ENCODE measurements at places on chromosomes 7 and 10.

DNA sequence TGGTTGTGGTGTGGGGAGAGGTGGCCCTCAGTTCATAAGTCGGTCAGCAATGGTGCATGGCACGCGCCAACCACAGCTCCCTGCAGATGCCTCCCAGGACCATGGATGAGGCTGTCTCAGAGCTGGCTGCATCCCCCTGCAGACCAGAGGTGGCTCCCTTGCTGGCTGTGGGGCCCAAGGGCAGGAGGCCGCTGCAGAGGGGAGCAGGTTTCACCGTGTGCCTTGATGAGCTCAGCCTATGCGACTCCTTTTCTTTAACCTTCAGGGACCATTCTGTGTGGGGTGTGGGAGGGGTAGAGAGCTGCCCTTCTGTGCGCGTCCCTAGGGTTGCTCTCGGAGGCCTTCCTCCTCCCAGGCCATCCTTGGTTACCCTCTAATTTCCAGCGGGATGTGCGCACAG lies 152.4 kb downstream of the ACTR3B start:
- no peak for DNase-seq

DNA sequence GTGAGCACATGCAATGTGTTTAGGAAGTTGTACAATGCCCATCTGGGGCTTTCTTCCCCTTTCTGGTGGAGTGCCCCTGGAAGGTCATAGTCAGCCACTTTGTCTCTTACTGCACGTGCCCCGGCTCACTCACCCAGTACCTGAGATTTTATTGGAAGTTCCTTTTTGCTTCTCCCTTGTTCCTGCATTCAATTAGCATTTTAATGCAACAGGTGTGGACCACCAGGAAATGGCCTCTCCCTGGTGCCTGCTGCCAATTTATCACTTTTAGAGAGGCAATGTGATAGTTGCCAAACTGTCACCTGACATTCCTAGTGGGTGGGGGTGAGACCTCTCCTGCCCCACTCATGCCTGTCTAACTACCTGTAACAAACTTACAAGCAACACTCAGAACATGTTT lies 293.4 kb upstream of the DKK1 start:
- DNase-seq: no peak

DNA sequence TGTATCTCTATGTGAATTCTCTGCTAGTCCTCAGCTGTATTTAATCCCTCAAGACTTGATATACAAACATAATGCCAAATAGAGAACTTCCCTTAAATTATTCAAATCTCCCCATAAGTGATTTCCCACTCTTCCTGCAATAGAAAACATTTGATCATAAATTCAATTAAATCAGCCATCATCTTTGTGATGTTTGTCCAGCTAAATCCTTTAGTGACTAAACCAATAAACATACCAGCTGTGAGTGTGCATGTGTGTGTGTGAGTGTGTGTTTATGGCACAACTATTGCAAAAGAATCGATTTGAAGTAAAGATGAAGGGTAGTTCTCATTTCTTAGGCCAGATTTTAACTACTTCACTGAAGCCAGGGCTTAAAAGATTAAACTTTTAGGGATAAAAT lies 175.5 kb upstream of the FZD1 start:
- no peak for DNase-seq

- no peak for DNase-seq
Measured at GRCh38 chr7:10210000-10210399, 763.7 kb upstream of the PHF14 start.

DNA sequence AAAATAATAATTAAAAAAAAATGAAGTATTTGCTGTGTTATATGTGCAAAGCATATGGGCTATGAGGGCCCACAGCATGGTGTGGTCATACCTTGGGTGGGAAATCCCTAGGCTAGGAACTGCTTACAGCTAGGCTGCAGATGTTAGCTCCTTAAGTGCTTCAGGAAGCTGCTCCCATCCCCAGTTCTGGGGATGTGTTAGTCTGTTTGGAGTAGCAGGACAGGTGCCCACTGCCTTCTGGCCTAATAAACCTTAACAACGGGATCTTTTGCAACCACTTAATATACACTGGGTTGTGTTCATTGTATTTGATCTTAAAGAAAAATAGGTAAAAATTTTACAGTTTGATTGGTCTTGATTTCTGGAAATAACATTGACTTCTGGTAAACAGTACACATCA lies 46.3 kb downstream of the HK1 start:
- no peak for DNase-seq

- DNase-seq: no peak
Measured at GRCh38 chr7:138097064-138097741, 20.9 kb downstream of the AKR1D1 start.

DNA sequence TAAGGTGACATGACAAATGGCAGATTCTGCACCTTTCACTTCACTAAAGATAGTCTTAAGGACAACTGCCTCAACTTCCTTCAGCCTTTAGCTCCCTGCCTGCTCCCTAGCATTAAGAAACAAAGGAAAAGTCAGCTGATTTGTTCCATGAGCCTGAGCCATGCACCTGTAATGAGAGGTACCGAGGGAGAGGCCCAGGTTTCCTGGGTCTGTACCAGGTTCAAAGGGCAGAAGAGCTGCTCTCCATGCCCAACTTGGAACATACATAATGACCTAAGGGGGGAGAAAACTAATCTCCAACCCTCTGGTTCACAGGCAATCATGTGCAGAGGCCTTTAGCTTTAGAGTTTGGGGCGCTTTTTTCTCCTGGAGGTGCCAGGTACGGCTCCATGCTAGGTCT lies 111.2 kb downstream of the JAZF1 start:
- no peak for DNase-seq

- no peak for DNase-seq
Measured at GRCh38 chr10:44335330-44336021, 49.4 kb downstream of the CXCL12 start.

- no peak for DNase-seq
Measured at GRCh38 chr10:47347303-47347675, 874 bp upstream of the RBP3 start.

DNA sequence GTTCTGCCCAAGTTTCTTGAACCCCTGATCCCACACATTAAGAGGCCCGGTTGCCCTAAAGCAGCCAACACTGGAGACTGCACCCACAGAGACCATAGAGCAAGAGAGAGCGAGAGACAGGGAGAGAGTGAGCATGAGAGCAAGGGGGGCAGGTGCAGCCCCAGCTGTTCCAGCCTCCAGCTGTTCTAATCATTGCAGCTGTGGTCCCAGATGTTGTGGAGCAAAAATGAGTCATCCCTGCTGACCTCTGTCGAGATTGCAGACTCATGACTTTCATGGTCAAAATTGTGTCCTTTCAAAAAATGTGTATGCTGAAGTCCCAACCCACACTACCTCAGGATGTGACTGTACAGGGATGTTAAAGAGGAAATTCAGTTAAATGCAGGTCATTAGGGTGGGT lies 143.9 kb upstream of the FRMD4A start:
- DNase-seq: no peak

GRCh38 chr7:132933072-132933458 lies 148.8 kb downstream of the CHCHD3 start:
- no peak for DNase-seq

GRCh38 chr7:136509466-136509865 lies 359.0 kb upstream of the CHRM2 start:
- no peak for DNase-seq

GRCh38 chr7:6479067-6479466 lies 31.3 kb upstream of the DAGLB start:
- no peak for DNase-seq

- DNase-seq: no peak
Measured at GRCh38 chr7:1970895-1971294, 261.9 kb downstream of the MAD1L1 start.

DNA sequence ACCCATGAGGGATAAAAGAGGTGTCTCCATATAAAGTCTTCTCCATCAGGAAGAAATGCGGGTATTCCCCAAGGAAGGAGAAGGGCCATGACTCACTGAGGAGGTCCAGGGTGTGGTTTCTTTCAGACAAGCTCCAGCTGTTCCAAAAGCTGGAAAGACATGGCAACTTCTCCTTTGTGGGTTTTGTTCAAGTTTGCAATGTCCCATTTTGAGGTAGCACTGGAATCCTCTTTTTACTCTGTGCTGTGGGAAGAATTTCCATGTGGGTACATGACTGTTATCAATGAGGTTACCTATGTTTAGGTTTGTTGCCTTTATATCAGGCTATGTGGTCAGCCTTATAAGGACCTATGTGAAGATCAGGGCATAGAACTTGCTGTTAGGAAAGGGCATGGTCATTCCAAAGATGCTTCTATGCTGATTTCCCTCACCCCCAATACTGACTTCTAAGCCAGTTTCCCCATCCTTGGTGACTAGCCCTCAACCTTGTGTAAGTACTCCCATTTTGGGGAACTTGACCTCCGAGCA lies 697.5 kb downstream of the INHBA start:
- no peak for DNase-seq

DNA sequence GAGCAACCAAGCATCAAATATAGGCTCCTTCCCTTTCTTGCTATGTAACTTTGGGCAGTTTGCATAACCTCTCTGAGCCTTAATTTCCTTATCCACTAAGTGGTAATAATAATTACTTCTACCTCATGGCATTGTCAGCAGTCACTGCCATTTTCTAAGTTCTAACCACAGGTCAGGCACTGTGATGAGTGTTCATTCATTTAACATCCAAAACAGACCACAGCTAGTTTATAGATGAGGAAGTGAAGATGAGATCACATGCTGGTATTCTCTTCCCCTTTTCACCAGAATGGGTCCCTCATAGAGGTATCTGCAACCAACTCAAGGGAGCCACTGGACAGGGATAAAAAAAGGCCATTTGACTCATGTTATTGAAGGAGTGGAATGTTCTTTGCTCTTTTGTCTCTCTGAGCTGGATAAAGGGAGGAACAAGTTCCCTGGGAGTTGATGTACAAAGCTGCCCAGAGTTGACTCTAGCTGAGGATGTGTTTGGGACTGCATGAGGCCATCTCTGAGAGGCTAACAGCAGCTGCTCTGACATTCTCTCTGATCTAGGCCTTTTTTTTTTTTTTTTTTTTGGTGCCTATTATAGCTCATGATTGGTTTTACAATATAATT lies 65.0 kb downstream of the DNAJC12 start:
- no peak for DNase-seq

DNA sequence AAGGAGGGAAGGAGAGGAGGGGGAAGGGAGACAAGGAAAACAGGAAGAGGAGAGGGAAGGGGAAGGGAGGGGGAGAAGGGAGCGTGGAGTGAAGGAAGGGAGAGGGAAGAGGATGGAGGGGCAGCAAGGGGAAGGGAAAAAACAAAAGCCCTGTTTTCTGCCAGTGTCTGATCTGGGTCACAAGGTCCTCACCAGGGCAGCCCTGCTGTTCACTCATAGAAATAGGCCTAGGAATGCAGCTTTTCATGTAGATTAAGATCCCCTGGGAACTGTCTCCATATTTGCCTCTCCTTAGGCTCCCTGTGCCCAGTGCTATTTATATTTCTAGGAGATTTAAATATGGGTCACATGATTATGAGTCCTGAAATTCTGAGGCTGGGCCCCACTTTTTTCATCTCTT lies 790.7 kb downstream of the TNS3 start:
- DNase-seq: no peak

DNA sequence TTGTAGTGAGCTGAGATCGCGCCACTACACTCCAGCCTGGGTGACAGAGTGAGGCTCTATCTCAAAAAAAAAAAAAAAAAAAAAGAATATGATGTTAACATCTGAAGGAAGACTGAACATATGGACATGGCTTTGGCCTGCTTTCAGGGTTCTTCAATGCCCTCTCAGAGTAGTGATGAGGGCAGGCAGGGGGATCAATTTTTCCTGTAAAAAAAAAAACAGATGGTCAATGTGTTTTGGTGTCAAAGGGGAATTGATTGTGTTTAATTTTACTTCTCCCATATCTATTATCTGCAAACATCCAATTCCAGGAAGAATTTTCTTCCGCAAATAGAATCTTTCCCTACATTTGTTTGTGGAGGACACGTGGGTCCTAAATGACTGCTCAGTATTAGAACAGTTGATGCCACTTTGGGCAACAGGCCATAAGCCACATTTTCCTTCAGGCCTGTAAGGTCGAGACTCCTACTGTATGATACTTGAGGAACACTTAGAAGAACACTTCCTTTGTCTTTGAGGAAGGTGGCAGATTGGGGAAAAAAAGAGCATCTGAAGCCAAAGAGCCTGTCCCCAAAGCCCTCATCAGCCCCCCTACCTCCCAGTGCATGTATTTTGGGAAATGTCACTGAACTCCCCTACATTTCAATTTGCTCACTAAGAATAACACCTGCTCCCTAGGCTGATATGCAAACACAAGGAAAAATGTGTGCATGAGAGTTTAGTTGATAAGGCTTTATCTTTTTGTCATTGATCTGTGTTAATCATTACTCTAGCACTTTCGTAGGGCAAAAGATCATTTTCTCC lies 28.3 kb downstream of the MGAM2 start:
- DNase-seq: no peak

DNA sequence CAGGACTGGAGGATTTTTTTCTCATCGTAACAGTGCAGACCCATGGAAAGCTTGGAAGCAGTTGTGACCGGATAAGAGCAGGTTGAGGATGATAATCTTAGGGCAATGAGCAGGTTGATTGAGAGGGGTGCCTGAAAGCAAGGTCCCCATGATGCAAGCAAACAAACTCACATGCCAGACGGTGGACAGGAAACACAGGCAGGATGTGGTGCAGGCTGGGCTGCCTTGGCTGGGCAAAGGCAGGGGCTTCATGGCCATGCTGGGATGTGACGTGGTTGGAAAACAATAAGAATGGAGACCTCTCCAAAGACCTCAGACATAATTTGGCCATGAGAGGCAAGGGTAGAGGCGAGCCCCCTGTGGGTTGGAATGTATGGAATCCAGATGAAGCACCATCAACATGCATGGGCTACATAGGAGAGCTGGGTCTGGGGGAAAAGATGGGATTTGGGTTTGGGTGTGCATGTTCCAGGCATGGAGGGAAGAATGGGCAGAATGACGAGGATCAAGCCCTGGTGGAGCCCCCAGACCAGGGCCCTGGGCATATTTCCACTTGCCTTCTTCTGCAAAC lies 58.3 kb downstream of the IKZF1 start:
- DNase-seq: peak; percentile 62

GRCh38 chr10:111177379-111177778 lies 100.5 kb downstream of the ADRA2A start:
- no peak for DNase-seq

DNA sequence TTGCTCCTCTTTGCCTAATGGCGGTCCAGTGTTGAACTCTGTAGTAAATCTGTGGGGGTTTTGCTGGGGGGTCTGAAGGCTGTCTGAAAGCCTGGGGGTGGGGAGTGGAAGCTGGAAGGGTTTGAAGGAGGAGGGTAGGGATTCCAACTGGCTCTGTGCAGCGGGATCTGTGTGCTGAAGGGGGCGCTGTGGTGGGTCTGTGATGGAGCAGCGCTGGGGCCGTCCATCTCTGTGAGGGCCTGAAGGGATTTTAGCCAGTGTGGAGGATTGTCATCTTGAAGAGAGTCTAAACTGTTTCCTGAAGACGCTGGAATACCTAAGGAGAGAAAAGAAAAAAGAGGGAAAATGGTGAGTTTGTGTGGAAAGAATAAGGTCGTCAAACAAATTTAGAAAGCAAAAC lies 129.2 kb downstream of the STRA8 start:
- DNase-seq: no peak

- DNase-seq: peak; percentile 67
Measured at GRCh38 chr10:117175901-117176534, 21.3 kb upstream of the KCNK18 start.

DNA sequence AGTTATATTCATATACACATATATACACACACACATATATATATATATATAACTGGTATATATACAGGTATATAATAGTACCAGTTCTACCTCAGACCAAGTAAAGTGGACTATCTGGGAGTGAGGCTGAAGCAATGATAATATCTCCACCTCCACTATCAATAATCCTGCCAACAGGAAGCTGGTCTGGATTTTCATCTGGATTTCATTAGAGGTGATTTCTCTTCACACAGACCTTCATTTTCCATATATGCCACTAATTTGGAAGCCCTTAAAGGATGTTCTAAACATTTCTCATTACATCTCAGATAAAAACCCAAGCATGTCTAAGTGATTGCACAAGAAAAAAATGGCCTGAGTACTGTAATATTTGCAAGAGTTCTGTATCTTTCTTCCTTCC lies 1.7 kb upstream of the SLC35B4 start:
- DNase-seq: no peak

Data from CD4-positive, alpha-beta memory T cell (primary cell).